ENCODE measurements at places on chromosomes 16 and 17. TPM values are rescaled to one million over a fixed set of nuclear protein-coding genes. Genes with fewer than 3 reads are reported as not detected.

GRCh38 chr17:29592850-29593551 lies at the start of gene ANKRD13B:
TSS of gene ANKRD13B (plus strand) at chr17:29593132. CDS start at chr17:29593622, 490 bp downstream.
- no peak for DNase-seq

- no peak for DNase-seq
Observed at GRCh38 chr16:5058476-5058875, 7.3 kb downstream of the C16orf89 start.

GRCh38 chr17:5194346-5194745 lies 2.7 kb upstream of the ZNF594 start:
- DNase-seq = no peak

- DNase-seq = no peak
Observed at GRCh38 chr16:66079671-66080334, 286.7 kb upstream of the CDH5 start.

DNA sequence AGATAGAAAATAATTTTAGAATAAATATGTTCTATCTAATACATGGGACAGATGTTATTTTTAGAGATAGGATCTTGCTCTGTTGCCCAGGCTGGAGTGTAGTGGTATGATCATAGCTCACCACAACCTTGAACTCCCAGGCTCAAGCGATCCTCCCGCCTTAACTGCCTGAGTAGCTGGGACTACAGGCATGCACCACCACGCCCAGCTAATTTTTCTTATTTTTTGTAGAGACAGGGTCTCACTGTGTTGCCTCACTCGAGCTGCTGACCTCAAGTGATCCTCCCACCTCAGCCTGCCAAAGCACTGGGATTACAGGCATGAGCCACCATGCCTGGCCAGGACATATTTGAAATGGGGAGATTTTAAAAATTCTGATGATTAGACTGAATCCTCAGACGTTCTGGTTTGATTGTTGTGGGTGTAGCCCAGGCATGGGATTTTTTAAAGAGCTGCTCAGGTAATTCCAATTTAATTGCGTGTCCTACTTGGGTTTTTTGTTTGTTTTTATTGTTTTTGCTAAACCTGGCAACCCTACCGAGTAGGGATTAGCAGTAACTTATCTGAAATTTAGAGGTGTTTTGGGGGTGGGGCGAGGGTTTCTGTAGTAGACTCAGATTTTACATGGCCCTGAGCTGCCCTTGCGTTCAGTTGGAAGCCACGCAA lies 142.9 kb downstream of the RAB11FIP4 start:
- DNase-seq = peak; percentile 39

DNA sequence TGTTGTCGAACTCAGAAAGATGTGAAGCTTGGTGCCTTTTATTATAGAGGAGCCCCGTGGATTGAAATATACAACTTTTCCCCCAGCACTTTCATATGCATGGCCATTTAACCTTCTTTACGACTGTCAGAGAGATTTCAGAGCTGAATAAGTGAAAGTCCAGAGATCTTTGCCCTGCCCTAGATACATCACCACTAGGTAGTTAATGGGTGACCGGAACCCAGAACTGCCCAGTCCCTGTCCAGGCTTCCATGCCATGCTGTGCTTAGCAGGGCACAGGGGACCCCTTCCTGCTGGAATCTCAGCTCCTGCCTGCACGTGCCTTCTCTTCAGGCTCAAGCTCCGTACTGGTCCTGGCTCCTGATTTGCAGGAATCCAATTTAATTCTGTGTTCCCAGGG lies 32.2 kb downstream of the SRL start:
- no peak for DNase-seq

GRCh38 chr17:7839190-7839875 lies 5.3 kb downstream of the KDM6B start:
- DNase-seq = no peak

GRCh38 chr17:7323731-7324437 lies 5.3 kb downstream of the NEURL4 start:
- no peak for DNase-seq

- no peak for DNase-seq
Observed at GRCh38 chr17:63675607-63676546, 24.0 kb downstream of the LIMD2 start.

GRCh38 chr16:87956365-87957231 lies 5.4 kb downstream of the BANP start:
- no peak for DNase-seq

GRCh38 chr17:34098699-34099098 lies 156.4 kb upstream of the CCL2 start:
- DNase-seq = no peak

- DNase-seq = no peak
Observed at GRCh38 chr17:12603566-12603965, 62.1 kb upstream of the MYOCD start.

DNA sequence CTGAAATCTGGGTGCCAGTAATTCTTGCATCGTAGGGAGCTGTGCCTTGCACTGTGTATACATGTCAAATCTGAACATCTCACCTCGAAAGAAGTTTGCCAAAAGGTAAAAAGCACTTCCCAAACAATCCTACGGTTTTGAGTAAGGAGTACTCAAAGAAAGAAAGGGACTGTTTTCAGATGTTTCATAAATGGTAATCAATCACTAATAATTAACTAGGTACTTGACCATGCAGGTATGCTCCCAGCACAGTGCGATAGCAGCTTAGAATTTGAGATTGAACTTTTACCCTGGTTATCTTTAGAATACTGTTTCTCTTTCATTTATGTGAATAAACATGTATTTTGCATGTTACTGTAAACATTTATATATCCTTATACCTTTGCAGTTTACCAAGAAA lies 39.0 kb downstream of the PRKCA start:
- DNase-seq = no peak

GRCh38 chr17:43810226-43810715 lies 22.7 kb downstream of the MPP3 start:
- DNase-seq = no peak

GRCh38 chr17:61203671-61204131 lies 195.9 kb upstream of the TBX2 start:
- DNase-seq = no peak

DNA sequence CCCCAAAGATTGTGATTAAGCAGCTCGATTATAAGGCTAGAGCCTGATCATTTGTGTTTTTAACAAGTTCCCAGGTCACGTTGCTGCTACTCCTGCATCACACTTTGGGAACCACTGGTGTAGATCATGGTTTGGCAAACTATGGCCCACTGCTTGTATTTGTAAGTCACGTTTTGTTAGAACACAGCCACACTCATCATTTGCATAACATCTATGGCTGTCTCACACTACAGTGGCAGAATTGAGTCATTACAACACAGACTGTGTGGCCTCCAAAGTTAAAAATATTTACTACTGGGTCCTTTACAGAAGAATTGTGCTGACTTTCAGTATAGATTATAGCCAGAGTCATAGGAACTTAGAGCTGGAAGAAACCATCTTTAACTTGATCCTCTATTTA lies 515.3 kb upstream of the PSMD7 start:
- no peak for DNase-seq

DNA sequence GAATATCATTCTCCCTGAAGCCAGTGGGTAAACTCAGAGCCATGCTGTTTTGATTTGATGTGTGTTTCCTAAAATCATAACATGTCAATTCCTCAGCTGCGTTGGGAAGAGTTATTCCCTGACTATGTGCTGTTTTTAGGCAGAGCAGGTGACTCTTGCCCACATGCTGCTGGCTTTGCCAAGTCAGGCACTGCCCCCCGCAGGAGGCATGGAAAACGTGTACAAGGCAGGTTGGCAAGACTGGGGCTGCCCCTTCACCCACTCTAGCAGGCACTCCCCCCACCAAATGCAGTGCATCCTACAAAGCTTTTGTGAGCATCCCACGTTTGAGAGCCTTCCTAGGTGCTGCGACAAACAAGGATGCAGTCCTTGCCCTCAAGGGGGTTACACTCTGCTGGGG lies 38.3 kb upstream of the NAT9 start:
- no peak for DNase-seq

GRCh38 chr16:27483088-27483437 lies 66.7 kb downstream of the GTF3C1 start:
- no peak for DNase-seq

DNA sequence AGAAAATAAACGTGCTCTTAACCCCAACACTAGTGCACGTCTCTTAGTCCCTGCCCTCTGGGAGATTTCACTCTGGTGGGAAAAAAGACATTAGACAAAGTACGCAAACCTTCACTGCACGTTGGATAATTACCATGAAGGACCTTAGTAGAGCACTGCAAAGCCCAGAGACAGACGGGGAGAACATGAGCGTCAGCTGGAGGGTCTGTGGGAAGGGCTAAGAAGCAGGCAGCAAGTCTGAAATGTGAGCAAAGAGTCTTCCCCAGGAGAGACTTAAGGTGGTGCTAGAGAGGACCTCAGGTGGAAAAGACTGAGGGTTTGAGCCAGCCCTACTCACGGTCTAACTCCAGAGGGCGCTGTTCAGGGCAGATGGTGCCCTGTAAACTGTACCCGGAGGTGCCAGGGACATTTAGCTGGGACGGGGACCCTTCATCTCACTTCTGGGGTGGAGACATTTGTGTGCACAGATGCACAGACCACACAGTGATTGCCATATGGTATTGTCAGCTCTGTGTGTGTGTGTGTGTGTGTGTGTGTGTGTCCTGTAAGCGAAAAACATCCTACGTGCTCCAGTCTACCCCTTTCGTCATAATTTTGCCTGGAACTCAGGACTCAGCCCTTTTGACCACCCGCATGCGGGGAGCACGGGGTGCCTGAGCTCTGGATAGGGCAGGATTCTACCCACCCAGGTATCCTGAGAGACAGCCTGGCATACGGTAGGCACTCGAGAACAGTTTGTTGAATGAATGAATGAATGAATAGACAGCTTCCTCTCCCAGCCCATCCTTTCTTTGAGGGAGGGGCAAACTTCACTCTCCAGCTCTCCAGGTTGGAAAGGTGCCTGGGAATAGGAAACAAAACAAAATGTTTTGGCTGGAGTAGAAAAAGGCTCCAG lies 10.1 kb upstream of the STAC2 start:
- DNase-seq = no peak

DNA sequence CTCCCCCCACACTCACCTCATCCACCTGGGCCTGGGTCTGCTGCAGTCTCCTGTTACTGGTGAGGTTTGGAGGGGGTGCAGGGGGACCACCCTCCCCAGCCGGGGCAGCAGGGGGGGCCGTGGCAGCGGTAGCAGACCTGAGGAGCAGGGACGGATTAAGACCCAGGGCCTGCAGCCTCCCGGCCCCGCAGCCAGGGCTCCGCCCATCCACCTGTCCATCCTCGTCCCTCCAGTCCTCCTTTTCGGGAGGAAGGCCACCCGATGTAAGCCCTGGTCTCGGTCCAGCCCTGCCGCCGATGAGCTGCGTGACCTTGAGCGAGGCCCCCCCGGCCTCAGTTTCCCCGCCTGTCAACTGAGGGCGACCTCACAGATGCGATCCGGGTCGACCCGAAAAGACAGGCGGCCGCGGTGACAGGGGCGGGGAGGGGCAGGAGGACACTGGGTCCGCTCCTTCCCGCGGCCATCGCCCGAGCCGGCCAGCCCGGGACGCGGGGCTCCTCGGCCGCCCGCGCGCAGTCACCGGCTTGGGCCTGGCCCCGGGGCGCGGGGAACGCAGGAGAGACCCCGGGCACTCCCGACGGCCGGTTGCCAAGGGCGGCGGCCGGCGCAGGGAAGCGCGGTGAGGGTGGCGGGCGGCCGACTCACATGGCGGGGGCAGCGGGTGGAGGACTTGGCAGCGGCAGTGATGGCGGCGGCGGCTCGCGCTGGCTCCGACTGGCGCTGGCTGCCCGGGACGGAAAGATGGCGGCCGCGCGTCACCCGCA lies at the start of gene VAMP2:
Gene VAMP2 (minus strand): TSS at position 716 of the 764 bp plus-strand sequence. CDS start 69 bp downstream, at position 647.
- DNase-seq = no peak

DNA sequence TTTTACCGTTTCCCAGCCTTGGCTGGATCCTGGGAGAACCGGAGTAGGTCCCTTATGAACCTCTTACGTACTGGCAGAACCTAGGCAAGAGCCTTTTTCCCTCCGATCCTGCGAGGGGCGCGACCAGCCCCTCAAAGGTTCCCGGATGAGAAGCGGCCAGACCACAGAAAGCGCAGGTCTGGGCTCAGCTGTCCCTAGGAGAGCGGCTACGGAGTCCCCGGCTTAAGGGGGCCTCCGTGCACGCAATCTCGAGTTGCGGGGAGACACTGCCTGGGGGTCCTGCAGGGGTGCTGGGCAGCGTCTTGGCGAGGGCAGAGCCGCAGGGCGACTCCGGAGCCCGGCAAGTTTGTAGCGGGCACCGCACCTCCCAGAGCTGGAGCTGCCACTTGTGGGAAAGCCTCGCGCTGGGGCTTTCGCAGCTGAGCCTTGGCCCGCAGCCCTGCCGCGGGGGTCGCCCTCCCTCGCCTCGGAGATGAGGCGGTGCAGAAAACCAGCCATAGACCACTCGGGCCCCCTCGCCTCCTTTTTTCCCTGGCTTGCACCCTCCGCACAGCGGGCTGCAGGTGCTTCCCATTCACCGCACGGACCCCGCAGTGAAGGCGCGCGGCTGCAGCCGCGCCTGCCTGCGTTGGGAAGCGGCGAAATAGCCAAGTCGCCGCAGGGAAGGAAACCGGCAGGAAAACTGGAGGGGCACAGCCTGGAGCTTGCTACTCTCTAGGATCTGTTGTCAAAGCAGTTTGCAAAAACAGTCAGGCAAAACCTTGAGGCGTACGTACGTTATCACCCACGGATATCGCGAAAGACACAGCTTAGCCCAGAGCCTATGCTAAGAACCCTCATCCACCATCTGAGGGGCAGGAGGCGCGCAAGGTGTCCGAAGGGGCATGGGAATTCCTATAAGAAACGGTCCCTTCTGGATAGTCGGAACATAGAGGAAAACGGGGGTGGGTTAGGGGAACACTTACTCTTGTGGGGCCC lies 834 bp downstream of the CDH8 start:
- DNase-seq = no peak

DNA sequence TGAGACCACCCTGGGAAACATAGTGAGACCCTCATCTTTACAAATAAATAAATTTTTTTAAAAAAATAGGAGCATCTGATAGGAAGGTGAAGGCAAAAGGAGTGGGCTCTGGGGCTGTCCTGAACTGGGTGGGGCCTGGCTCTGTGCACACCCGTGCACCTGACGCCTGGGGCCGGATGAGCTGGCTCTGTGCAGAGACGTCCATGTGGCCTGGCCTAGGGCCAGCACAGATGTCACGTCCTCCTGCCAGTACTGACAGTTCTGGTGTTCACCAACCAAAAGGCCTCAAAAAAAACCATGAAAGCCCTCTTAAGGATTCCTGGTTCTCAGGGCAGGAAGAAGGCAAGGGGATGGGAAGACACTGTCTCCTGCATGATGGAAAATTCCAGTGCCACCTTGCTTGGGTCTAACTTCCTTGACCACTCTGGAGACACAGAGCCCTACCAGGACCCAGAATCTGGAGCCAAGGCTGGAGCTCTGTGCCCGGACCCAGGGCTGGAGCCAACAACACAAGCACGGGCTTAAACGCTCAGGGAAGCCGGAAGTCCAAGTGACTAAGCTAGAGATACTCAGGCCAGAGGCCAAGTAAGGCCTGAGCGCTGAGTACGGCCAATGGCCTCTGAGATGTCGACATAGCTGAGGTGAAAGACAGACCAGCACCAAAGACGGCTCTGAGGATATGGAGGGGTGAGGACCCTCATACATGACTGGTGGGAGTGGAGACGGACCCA lies 32.9 kb downstream of the COPRS start:
- no peak for DNase-seq

Gene C17orf50
- total RNA-seq = not detected

Gene MMP28
- 54.4 TPM for total RNA-seq

Gene MMP15
- 14.2 TPM for total RNA-seq

Data from omental fat pad (tissue), 4 donors.